ENCODE measurements at places on chromosomes 11 and 22. TPM values are rescaled to one million over a fixed set of nuclear protein-coding genes. Genes with fewer than 3 reads are reported as not detected.

DNA sequence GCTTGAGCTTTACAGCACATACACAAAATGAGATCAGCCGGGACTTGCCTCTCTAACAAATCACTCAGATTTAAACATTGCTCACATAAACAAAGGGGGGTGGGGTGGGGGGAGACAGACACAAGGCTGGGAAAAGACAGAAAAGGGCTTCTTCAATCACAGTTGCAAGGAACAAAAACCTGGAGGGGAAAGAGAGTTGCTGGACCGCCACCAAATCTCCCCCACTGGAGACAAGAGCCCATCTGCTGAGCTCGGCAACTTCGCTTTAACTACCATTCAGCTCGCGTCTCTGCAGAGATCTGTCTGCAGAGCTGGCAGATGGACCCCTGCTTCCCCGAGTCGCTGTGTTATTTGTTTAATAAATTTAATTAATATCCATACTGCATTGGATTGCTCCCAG, 165.0 kb downstream of the RCN1 start:
- peaks cover 13% of the 10 kb centered on the region for H3K27me3 ChIP-seq
- H3K4me1 ChIP-seq, result peaks cover 2% of the 10 kb centered on the region
- no peak for DNase-seq
- no peak overlapping the region for H3K4me3 ChIP-seq
- H3K27ac ChIP-seq, result no peak overlapping the region
- H3K36me3 ChIP-seq, result no peaks in the 10 kb centered on the region

- peak; percentile 65 for DNase-seq
- peaks cover 73% of the 10 kb centered on the region for H3K36me3 ChIP-seq
- H3K4me3 ChIP-seq, result peak overlapping the region; percentile 67
- no peaks in the 10 kb centered on the region for H3K27me3 ChIP-seq
Measured at GRCh38 chr11:61004180-61004611, 32.7 kb downstream of the CD6 start.

- peaks cover 36% of the 10 kb centered on the region for H3K27me3 ChIP-seq
- H3K27ac ChIP-seq, result no peak overlapping the region
- no peaks in the 10 kb centered on the region for H3K36me3 ChIP-seq
Measured at GRCh38 chr22:36610567-36610966, 81.6 kb upstream of the EIF3D start.

- no peaks in the 10 kb centered on the region for H3K4me1 ChIP-seq
- no peaks in the 10 kb centered on the region for H3K36me3 ChIP-seq
- no peak for DNase-seq
Measured at GRCh38 chr11:34792814-34793258, 123.3 kb downstream of the APIP start.

Gene MAP4K2
- 56.4 TPM for total RNA-seq

DNA sequence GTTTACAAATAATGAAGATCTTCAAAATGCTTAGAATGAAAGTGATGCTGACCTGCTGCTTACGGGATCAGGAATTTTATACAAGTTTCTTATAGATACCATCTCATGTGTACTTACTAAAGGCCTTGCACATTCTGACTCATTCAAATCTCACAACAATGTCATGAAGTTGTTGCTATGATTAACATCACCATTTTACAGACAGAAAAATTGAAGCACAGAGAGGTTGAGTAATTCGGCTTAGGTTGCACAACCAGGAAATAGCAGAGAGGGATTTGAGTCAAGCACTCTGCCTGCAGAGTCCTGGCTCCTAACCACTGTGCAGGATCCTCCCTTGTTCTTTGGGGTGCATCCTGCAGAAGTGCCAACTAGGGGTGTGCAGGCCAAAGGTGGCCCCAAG, 471.9 kb downstream of the MIAT start:
- H3K27ac ChIP-seq, result no peak overlapping the region
- H3K36me3 ChIP-seq, result no peaks in the 10 kb centered on the region

DNA sequence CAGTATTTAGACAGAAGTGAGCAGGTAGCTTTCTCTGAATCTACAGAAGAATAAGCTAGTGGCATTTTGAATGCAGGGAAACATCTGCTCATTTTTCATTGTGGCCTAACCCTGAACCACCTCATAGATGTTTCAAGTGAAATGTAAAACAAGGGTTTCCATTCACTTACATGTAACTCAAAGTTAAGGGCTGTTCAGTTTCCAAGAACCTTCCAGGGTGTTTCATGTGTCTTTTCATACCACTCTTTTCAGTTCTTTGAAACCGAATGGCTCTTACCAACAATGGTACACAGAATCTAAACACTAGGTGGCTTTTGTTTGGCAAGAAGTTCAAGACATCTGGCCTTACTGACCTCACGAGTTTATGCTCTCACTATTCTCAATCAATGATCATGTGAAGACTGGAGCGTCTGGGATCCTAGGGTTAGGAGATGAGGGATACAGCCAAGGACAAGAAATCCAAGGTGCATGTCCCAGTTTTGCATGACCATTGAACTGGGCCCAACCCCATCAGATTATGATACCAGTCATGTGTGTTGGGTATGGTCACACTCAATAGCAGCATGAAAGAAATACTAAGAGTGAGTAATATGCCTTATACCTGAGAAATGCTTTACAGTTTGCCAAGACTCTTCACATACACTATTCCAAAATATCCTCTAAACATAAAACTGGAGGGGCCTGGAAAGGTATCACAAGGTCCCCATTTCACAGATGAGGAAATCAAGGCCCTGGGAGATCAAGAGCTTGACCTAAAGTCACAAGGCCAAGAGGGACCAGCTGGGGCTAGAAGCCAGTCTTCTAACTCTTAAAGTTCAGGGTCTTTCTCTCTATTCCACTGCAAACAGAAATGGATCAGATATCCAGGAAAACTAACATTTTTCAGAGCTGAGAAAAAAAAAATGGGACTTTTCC, 92.7 kb downstream of the ETS1 start:
- peak; percentile 61 for DNase-seq
- H3K36me3 ChIP-seq, result peaks cover 89% of the 10 kb centered on the region
- H3K27ac ChIP-seq, result peak overlapping the region; percentile 98
- no peaks in the 10 kb centered on the region for H3K27me3 ChIP-seq
- peak overlapping the region; percentile 88 for H3K4me3 ChIP-seq
